ENCODE measurements at places on chromosomes 7 and 10. TPM values are rescaled to one million over a fixed set of nuclear protein-coding genes. Genes with fewer than 3 reads are reported as not detected.

DNA sequence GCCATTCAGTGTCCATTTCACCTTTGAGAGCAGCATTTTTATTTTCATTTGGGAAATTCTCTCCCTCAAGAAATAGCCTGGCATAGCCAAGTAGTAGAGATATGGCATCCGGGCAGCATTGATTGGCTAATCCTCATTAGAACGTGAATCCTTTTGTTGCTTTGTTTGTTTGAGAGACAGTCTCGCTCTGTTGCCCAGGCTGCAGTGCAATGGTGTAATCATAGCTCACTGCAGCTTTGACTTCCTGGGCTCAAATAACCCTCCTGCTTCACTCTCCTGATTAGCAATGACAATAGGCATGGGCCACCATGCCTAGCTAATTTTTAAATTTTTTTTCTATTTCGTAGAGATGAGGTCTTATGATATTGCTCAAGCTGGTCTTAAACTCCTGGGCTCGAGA is 1174.9 kb upstream of the AUTS2 start:
- H3K27me3 ChIP-seq: no peaks in the 10 kb centered on the region
- H3K4me1 ChIP-seq: no peaks in the 10 kb centered on the region
- H3K4me3 ChIP-seq: no peak overlapping the region
- DNase-seq: no peak
- H3K27ac ChIP-seq: no peak overlapping the region

DNA sequence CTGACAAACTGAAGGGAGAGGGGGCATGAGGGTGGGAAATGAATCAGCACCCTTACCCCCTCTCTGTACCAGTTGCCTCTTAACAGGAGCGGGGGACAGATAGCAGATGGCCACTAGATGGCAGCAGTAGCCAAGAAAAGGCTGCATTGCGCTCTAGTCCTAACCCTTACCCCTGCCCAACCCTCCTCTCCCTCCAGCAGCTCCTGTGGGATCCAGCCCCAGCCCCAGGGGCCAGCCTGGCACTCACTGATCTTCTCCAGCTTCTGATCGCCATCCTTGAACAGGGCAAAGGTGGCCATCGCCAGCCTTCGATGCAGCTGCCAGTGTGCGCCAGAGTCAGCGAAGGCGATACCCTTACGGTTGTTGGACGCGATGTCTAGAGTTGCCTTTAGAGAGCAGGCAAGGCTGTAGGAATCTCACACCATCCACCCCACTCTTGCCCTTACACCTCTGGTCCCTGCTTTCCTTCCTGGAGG is 2.2 kb downstream of the CYP17A1 start:
- DNase-seq: peak; percentile 90
- H3K27ac ChIP-seq: no peak overlapping the region
- no peak overlapping the region for H3K4me3 ChIP-seq
- H3K27me3 ChIP-seq: no peaks in the 10 kb centered on the region

DNA sequence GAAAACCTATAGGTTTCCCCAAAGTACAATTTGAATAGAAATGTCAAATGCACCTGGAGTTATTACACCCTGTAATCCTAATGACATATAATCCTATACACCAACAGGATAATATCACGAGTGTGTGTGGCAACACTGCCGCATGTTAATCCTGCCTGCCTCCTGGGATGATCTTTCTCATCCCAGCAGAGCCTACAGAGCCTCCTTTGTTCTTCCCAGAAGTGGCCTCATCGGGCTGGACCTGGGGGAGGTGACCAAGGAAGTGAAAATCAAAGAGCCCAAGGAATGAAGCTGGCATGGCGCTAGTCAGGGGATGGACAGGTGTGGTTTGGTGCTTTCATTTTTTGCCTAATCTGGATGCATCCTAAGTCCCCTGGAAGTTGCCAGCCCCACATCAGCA is 29.5 kb upstream of the LEP start:
- H3K27me3 ChIP-seq: peaks cover 43% of the 10 kb centered on the region
- no peak overlapping the region for H3K4me3 ChIP-seq
- no peak overlapping the region for H3K27ac ChIP-seq
- H3K4me1 ChIP-seq: no peaks in the 10 kb centered on the region
- no peak for DNase-seq

DNA sequence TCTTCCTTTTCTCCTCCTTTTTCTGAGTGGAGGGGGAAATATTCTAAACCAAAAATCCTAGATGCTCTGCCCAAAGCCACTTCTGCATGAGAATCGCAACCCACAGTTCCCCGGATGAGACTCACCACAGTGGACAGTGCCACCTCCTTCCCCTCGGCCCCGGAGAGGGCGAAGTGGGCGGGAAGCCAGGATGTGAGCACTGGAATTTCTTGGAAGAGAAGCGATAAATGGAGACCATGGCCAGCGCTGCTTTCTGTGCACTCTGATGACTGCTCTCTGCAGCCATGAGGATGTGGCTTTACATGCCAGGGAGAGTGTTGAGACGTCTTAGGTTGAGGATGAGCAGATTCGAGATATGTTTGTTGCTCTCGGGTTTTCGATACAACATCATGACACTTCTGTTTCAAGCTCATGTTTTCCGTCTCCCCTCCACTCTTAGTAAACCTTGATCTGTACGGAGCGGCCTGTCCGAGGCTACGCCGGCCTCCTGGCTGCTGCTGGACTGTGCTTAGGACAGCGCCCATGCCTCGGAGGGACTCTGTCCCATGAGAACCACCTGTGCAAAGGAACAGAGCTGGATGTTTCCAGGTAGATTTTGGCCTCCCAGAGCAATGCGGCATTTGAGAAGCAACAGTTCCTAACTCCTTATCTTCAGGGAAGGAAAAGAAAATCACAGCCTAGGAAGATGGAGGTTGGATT is 414.6 kb upstream of the FOXK1 start:
- H3K27ac ChIP-seq: no peak overlapping the region
- no peak for DNase-seq
- no peaks in the 10 kb centered on the region for H3K4me1 ChIP-seq
- no peak overlapping the region for H3K4me3 ChIP-seq
- no peaks in the 10 kb centered on the region for H3K27me3 ChIP-seq

Gene RNF32
- total RNA-seq: 3.2 TPM

Gene ASB10
- 1.0 TPM for total RNA-seq

Gene GPER1
- total RNA-seq: 5.2 TPM
